ENCODE measurements at places on chromosomes 7 and 10. TPM values are rescaled to one million over a fixed set of nuclear protein-coding genes. Genes with fewer than 3 reads are reported as not detected.
A peak's percentile ranks its signal among the peaks of the same experiment; 100 is the strongest.

- H3K27ac ChIP-seq: no peak overlapping the region
- DNase-seq: no peak
- H3K36me3 ChIP-seq: no peaks in the 10 kb centered on the region
- no peak overlapping the region for H3K4me3 ChIP-seq
- H3K27me3 ChIP-seq: no peaks in the 10 kb centered on the region
- H3K4me1 ChIP-seq: peaks cover 6% of the 10 kb centered on the region
These were observed 75.4 kb downstream of the WIPF3 start for GRCh38 chr7:29881724-29882123.

- no peak overlapping the region for H3K27ac ChIP-seq
- no peaks in the 10 kb centered on the region for H3K4me1 ChIP-seq
- no peaks in the 10 kb centered on the region for H3K36me3 ChIP-seq
- DNase-seq: no peak
- H3K27me3 ChIP-seq: no peaks in the 10 kb centered on the region
These were observed 99.7 kb downstream of the PAXIP1 start for GRCh38 chr7:154903083-154903731.

- peak overlapping the region; percentile 53 for H3K4me3 ChIP-seq
- no peaks in the 10 kb centered on the region for H3K27me3 ChIP-seq
- peak overlapping the region; percentile 75 for H3K27ac ChIP-seq
- peaks cover 13% of the 10 kb centered on the region for H3K4me1 ChIP-seq
These were observed 10.8 kb upstream of the HOXA2 start for GRCh38 chr7:27112955-27113949.

DNA sequence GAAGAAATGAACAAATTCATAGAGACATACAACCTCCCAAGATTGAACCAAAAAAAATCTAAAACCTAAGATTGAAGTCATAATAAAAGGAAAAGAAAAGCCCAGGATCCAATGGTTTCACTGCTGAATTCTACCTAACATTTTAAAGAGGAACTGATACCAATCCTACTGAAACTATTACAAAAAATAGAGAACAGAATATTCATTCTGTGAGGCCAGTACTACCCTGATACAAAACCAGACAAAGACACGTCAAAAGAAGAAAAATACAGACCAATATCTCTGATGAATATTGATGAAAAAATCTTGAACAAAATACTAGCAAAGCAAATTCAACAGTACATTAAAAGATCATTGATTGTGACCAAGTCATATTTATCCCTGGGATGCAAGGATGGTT lies 128.5 kb upstream of the STEAP1 start:
- H3K27me3 ChIP-seq: no peaks in the 10 kb centered on the region
- no peak overlapping the region for H3K27ac ChIP-seq

DNA sequence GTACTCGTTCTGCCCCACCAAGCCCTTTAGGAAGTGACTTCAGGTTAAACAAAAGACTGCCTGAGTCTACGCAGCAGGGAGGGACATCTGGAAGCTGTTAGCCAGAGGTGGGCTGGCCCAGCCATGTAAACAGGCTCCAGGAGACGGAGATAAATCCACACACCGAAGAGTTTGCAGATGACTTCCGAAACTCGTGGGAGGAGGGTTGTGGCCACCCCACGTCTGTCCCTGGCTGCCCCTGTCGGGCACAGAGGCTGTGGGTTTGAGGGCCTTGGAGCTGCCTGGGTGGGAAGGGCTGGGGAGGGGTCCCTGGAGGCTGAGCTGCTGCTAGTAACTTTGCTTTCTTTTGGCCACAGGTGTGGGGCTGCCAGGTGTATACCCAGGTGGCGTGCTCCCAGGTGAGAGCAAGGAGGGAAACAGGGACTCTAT lies 15.6 kb downstream of the ELN start:
- no peak overlapping the region for H3K4me3 ChIP-seq
- H3K27ac ChIP-seq: peak overlapping the region; percentile 62
- H3K4me1 ChIP-seq: peaks cover 48% of the 10 kb centered on the region
- H3K27me3 ChIP-seq: no peaks in the 10 kb centered on the region
- no peaks in the 10 kb centered on the region for H3K36me3 ChIP-seq

DNA sequence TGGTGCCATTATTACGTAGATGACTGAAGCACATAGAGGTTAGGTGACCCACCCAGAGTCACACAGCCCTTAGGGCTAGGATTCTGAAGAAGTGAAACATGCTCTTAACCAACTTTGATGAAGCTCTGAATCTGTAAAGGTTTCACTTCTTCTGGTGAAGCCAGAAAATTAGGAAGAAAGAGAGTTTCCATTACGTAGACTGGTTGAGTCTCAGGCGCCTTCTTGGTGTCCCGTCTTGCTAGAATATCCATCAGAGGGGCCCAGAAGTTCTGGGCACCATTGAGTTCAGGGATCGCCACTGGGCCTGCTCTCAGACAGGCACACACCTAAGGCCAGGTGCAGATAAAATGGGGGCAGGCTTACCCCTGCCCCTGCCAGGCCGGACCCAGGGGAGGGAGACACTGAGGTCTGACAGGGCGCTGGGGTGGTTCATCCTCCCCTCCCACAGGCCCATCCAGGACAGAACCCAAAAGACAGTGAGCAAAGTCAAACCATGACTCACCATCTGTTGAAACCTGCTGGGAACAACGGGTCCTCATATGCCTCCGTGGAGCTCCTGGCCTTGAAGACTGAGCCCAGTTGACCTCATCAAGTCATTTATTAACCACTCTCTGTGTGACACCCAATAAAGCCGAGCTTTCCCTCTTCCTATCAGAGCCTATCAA lies 33.2 kb downstream of the DRGX start:
- no peaks in the 10 kb centered on the region for H3K36me3 ChIP-seq
- no peak overlapping the region for H3K4me3 ChIP-seq
- no peak overlapping the region for H3K27ac ChIP-seq
- DNase-seq: peak; percentile 70

DNA sequence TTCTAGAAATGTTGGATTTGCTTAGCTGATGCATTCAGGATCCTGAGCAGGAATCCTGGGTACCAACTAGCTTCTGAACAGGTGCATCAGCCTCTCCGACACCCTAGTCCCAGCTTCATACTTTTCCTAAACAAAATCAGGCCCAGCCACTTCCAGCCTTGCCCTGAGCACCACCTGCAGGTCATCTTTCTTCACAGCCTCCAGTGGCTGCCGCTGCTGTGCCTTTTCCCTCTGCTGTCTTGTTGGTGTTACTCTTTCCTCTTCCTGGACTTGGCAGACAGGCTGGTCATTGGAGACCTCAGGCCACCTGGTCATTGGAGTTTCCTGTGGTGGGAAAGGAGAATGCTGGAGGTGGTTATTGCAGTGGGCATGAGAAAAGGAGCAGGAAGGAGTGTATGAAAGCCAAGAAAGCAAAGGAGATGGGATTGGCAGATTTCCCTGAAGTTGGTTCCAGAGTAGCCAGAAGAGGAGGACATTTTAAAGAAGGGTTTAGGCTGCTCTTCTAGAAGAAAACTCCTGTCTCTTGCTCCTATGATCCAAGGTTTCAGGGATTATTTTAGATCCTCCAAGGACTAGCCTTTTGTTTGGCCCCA lies 48.2 kb upstream of the NFKB2 start:
- H3K4me1 ChIP-seq: peaks cover 3% of the 10 kb centered on the region
- no peaks in the 10 kb centered on the region for H3K36me3 ChIP-seq
- DNase-seq: no peak
- no peaks in the 10 kb centered on the region for H3K27me3 ChIP-seq

GRCh38 chr7:71982851-71983250 lies 429.3 kb downstream of the CALN1 start:
- no peak overlapping the region for H3K4me3 ChIP-seq
- H3K27ac ChIP-seq: no peak overlapping the region
- H3K27me3 ChIP-seq: no peaks in the 10 kb centered on the region
- no peaks in the 10 kb centered on the region for H3K4me1 ChIP-seq
- H3K36me3 ChIP-seq: no peaks in the 10 kb centered on the region

- no peak overlapping the region for H3K4me3 ChIP-seq
- no peak for DNase-seq
- H3K27ac ChIP-seq: no peak overlapping the region
- no peaks in the 10 kb centered on the region for H3K36me3 ChIP-seq
- no peaks in the 10 kb centered on the region for H3K27me3 ChIP-seq
These were observed 492.7 kb downstream of the DNAJB6 start for GRCh38 chr7:157829491-157829890.

DNA sequence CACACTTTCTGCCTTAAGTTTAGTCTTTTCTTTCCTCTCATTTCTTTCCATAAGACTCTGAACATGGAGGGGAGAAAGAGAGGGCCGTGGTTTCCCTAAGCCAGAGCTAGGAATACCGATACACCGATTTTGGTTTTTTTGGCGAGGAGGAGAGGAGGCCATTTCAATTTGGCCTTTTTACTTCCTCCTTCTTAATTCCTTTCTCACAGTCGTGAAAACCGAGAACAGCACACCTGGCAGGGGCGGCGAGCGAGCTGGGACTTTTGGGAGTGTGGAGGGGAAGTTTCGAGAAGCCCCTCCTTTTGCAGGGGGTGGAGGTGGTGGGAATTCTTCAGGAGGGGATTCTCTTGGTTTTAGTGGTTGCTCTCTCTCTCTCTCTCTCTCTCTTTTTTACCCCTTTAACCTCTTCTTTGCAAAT lies 6.2 kb downstream of the GATA3 start:
- DNase-seq: no peak
- H3K27ac ChIP-seq: no peak overlapping the region
- peak overlapping the region; percentile 1 for H3K4me3 ChIP-seq
- H3K36me3 ChIP-seq: no peaks in the 10 kb centered on the region
- peaks cover 4% of the 10 kb centered on the region for H3K27me3 ChIP-seq

- H3K36me3 ChIP-seq: no peaks in the 10 kb centered on the region
- no peak for DNase-seq
- no peak overlapping the region for H3K27ac ChIP-seq
- H3K4me3 ChIP-seq: no peak overlapping the region
- H3K27me3 ChIP-seq: no peaks in the 10 kb centered on the region
- H3K4me1 ChIP-seq: peaks cover 28% of the 10 kb centered on the region
These were observed 90.9 kb downstream of the SH3PXD2A start for GRCh38 chr10:103764296-103765088.

DNA sequence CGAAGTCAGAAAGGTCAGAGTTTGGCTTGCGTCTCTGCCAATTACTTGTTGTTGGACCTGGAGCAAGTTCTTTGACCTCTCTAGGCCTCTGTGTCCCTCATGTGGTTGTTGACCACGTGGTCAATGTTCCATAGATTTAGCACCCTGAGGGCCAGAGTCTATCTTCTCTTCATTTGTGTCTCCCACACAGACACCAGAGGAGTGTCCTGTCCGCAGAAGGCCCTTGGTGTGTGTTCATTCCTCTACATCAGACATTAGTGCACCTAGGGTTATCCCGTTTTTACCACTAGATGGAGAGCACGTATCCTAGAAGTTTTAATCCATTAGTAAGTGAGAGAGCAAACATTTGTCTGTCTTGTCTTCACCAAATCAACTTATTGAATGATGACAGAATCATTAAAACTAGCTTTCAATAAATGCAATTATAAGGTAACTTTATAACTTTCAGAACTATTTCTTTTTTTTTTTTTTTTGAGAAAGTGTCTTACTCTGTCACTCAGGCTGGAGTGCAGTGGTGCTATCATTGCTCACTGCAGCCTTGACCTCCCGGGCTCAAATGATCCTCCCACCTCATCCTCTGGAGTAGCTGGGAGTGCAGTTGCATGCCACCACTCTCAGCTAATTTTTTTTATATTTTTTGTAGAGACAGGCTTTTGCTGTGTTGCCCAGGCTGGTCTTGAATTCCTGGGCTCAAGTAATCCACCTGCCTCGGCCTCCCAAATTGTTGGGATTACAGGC lies 122.5 kb upstream of the ANKRD1 start:
- H3K27me3 ChIP-seq: no peaks in the 10 kb centered on the region
- no peaks in the 10 kb centered on the region for H3K4me1 ChIP-seq
- no peak for DNase-seq

DNA sequence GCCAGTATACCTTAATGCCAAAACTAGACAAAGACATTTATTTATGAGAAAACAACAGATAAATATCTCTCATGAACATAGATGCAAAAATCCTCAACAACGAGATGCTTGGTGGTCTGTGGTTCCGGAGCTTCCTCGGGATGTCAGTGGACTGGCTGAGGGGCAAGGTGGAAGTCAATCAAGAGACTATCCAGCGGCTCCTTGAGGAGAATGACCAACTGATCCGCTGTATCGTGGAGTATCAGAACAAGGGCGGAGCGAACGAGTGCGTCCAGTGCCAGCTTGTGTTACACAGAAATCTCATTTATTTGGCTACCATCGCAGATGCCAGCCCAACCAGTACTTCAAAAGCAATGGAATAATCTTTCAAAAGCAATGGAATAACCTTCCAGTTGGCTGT lies 60.0 kb upstream of the PARD3 start:
- DNase-seq: no peak
- H3K4me1 ChIP-seq: no peaks in the 10 kb centered on the region
- no peaks in the 10 kb centered on the region for H3K36me3 ChIP-seq
- H3K27ac ChIP-seq: no peak overlapping the region
- H3K27me3 ChIP-seq: no peaks in the 10 kb centered on the region

GRCh38 chr10:133400624-133401424 lies 6.9 kb downstream of the MTG1 start:
- peaks cover 52% of the 10 kb centered on the region for H3K36me3 ChIP-seq
- no peaks in the 10 kb centered on the region for H3K27me3 ChIP-seq
- H3K27ac ChIP-seq: no peak overlapping the region
- H3K4me3 ChIP-seq: no peak overlapping the region
- DNase-seq: no peak

The ITGA8 gene
- 15.5 TPM for total RNA-seq

The CDNF gene
- total RNA-seq: 7.4 TPM

The PNLIPRP2 gene
- total RNA-seq: not detected

The RADIL gene
- 16.5 TPM for total RNA-seq

The EGFR gene
- total RNA-seq: 130 TPM

The RHOBTB1 gene
- total RNA-seq: 11.0 TPM

The SVOPL gene
- not detected for total RNA-seq
